ENCODE measurements at places on chromosomes 4 and X. TPM values are rescaled to one million over a fixed set of nuclear protein-coding genes. Genes with fewer than 3 reads are reported as not detected.

Gene IL9R
- polyA plus RNA-seq: 0.27 TPM

Gene MANBA
- 23.4 TPM for polyA plus RNA-seq

- DNase-seq: no peak
Observed at GRCh38 chr4:109040441-109040840, 262.0 kb downstream of the COL25A1 start.

- DNase-seq: no peak
Observed at GRCh38 chr4:168822481-168822880, 187.6 kb downstream of the CBR4 start.

DNA sequence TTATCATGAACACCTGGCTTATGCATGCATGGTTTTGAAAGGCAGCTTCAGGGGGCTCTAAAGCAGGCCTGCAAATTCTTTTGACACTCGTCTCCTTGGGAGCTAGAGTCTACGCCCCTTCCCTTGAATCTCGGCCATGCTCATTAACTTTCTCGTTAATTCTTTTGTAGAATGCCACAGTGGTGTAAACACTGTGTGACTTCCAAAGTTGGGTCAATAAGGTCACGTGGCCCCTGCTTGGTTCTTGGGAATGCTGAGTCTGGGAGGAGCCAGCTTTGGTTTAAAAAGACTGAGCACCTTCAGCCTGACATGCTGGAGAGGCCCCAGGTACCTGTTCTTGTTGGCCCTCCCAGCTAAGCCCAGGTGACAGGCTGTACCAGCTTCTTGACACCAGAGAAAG, 228.4 kb downstream of the DHRSX start:
- DNase-seq: no peak

DNA sequence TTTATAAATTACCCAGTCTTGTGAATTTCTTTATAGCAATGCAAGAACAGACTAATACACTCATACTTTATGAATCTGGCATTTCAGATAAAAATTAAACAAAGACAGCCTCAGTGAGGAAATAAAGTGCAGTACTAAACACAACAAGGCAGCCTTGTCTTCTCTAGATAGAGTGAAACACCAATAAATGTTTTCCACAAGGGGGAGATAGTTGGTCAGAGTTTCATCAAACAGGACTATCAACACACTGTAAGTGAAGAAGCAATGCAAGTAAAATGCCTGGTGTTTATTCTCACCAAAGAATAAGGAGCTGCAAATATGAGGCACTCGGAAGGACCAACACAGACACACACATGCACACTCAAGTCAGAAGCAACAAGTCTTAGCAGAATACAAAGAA, 62.8 kb downstream of the FAM9B start:
- no peak for DNase-seq

DNA sequence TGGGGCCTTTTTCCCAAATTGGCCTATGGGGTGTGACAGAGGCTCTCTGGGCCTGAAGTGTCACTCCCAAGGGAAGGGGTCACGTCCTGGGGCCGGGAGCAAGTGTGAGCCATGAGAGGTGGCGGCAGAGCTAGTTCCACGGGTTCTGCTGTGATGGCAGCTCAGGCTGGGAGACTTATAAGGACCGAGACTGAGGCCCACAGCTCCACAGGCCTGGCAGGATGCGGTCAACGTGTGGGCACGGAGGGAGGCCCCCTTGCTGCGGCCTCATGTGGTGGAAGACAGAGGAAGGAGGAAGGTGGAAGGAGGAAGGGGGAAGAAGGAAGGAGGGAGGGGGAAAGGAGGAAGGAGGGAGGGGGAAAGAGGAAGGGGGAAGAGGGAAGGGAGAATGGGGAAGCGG, 7.2 kb upstream of the CPLX1 start:
- no peak for DNase-seq

DNA sequence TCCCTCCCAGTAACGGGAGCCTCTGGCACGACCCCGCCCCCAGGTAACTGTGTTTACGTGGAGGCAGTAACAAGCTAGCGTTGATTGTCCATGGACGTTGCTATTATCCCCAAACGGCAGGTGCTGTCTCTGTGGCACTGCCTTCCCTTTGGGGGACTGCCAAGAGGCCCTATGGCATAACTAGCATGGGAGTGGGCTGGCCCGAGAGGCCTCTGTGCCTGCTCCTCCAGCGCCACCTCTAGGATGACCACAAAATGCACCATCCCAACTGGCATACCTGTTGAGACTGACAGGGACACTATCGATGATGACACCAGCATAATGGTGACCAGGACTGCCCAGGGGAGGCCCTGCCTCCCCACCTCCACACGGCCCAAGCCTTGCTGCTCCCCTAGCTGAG, 1.5 kb downstream of the SRPK3 start:
- DNase-seq: no peak

Gene GAGE12H
- not detected for polyA plus RNA-seq

DNA sequence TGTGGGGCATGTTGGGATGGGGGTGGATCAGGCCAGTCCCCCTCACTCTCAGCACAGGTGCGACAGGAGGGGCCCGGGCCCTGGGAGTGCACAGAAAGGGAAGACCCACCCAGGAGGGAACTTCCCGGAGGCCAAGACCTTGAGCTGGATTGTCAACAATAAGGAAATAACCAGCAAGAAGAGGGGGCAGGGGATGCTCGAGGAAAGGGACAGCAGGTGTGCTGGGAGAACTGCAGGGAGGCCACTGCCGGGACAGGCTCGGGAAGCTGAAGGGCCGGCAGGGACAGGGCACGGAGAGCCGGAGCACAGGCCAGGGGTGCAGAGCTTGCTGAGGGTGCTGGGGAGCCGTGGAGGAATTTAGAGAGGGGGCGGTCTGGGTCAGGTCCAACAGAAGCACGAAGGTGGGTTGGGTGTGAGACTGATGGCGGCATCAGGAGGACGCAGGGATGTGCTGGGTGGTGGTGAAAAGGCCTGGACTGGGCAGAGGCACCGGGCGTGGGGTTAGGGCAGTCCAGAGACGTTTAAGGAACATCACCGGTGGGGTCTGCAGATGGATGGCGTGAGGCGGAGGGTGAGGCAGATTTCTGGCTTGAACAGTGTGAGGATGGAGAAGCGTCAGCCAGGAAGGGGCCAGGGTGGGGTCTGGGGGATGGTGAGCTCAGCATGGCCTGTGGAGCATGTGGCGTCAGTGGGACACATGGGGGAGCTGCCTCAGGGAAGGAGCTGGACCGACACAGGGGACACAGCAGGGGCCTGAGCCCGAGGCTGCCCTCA, 54.8 kb downstream of the ADRA2C start:
- no peak for DNase-seq

Gene CFP
- 2.7 TPM for polyA plus RNA-seq

Gene EPGN
- polyA plus RNA-seq: 2.0 TPM

Gene DCAF12L2
- polyA plus RNA-seq: 4.3 TPM

DNA sequence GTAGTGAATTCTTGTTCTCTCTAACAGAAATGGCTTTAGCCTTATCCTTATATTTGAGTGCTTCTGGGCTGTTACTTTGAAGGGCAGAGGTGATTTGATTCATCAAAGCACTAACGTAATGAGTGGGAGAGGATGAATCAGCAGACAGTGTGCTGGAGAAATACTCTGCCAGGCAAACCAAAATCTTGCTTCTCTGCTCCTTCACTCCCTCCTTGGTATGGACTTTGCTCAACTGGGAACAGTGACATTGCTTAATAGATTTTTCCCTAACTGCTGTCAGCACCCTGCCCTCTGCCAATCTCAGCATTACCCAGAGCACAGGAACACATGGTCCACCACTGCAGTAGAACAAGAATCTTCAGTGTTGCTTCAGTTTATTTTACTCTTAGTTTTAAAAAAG, 56.0 kb downstream of the PDLIM5 start:
- DNase-seq: no peak

Gene IRF2
- polyA plus RNA-seq: 36.0 TPM

Gene FABP2
- not detected for polyA plus RNA-seq

- no peak for DNase-seq
Observed at GRCh38 chr4:17414392-17414791, 97.5 kb downstream of the QDPR start.

GRCh38 chr4:153592064-153592463, 92.0 kb upstream of the TLR2 start:
- no peak for DNase-seq

GRCh38 chrX:82208975-82209374, 1007.1 kb downstream of the SH3BGRL start:
- DNase-seq: no peak

DNA sequence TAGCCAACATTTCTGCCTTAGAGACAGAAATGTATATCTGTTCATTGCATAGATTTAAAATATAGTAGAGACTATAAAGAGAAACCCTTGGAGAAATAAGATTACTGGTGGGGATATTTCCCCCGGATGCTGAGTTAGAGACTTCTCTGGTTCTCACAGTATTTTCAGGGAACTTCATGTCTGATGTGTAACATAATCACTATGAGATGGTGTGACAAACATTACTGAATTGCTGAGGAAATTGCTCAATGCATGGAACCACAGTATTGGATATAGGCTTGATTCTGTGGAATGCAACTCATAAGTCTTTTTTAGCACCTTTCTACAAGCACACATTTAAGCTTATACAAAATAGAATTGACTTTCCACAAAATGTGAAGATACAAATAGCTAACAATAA, 152.7 kb downstream of the SOWAHB start:
- no peak for DNase-seq

DNA sequence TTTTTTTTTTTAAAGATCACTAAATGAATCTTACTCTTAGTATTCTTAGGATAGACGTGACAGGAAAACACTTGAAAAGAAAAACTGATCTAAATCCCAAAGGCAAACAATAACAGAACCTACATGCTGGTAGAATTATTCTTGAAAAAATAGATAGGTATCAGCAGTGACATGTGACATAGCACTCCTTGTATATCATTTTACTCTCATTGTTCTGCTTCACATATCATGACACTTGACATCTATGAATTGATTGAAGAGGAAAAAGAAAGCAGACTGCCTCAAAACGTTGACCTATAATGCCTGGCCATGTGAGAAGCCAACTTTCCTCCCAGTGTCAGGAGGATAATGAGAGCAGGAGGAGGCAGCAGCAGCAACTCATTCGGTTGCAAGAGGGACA, 555.2 kb downstream of the GABRG1 start:
- DNase-seq: no peak

Gene AR
- 3.9 TPM for polyA plus RNA-seq

DNA sequence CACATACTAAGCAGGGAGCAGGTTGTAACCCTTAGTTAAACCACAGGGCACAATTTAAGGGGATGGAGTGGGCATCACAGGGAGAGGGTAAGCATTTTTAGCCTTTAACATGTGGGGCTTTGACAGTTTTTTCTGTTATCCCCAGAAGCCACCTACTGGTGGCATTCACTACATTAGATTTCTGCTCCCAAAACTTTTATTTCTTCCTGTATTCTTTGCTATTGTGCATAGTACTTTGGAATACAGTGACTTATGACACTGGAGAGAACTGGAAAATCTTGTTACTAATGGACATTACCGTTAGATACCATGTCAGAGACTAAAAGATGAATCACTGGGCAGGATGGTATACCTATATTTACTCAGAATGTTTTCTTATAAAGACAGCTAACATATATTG, 7.3 kb downstream of the TRIM75 start:
- DNase-seq: no peak

DNA sequence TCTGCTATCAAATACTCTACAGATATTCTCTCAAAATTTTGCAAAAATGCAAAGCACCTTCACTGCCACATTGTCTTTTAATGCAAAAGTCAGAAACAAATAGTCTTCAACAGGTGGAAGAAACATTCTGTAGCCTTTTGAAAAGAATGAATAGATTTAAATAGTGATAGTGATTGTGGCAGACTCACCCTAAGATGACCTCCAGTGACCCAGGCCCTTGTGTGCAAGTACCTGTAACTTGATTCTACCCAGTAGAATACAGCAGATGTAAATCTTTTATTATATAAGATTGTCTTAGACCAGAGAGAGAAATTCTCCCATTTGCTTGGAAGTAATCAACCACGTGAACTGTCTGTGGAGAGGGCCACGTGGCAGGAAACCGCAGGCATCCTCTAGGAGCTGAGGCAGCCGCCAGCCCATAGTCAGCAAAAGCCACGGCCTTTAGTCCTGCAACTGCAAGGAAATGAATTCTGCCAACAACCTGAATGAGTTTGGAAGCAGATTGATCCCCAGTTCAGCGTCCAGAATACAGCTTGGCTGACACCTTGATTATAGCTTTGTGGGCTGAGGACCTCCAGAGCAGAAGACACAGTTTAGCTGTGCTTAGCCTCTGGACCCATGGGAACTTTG, 272.5 kb downstream of the ARHGAP10 start:
- DNase-seq: no peak

Gene RAI2
- 17.6 TPM for polyA plus RNA-seq

Measured in left renal pelvis (tissue), 4 donors.